Stimulated activated CD4-positive, alpha-beta T cell treated with anti-CD3 and anti-CD28 coated beads, Interleukin-1b, Interleukin-23, amount 100 ng/mL, for 1 hour (primary cell): ENCODE measurements at places on chromosomes 12 and 14.

DNA sequence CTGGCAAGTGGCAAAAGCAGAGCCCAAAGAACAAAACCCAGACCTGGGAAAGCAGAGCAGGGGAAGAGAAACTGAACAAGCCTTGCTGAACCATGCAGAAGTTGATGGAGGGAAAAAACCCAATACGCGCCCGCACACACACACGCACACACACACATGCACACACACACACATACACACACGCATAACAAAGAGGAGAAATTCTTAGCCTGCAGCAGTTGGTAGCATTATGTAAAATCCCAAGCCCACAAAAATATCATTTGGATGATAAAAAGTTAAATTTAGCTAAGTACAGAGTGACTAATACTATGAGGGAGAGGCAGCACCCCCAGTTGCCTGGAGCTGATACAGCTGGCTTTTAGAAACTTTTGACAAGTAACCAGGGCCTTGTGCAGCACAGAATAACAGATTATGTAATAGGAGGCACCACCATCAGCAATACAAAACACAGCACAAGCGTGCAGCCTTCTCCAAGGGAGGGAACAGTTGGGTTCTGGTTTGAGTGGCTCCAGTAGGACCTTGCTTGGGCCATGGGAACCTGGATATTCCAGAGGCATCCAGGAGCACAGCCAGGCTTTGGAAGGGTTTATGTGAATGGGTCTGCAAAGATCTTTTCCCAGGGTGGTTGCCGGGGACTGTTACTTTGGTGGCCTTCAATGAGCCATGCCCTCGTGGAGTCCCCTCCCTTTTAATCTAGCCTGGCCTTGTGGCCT, 35.3 kb downstream of the PITPNM2 start:
- DNase-seq, result no peak

GRCh38 chr14:24335461-24336171, 745 bp upstream of the ADCY4 start:
- no peak for DNase-seq

- DNase-seq, result no peak
Measured at GRCh38 chr12:105865886-105866285, 272.9 kb downstream of the NUAK1 start.

- no peak for DNase-seq
Measured at GRCh38 chr12:77610446-77610845, 220.2 kb upstream of the NAV3 start.

GRCh38 chr12:16076557-16076956, 165.4 kb downstream of the DERA start:
- DNase-seq, result no peak

- DNase-seq, result no peak
Measured at GRCh38 chr12:52245259-52245961, 12.4 kb downstream of the KRT7 start.

DNA sequence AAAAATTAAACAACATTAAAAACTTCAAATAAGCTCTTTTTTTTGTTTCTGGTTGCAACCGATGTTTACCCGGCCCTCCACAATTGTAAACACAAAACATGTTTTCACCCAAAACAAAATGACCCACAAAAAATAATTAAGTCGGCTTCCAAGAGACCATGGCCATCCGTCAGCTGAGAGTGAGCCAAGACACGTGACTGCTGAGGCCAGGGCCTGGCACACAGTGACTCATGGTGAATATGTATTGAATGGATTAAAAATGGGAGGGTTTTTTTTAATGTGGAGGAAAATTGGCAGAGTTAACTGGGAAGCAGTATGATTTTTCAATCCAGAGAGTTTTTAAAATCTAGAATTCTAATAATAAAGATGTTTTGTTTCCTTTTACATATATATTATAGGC, 13.8 kb upstream of the CPNE8 start:
- no peak for DNase-seq

GRCh38 chr14:44759277-44759676, 202.5 kb downstream of the KLHL28 start:
- DNase-seq, result no peak
